ENCODE measurements at places on chromosomes 5 and 9.

DNA sequence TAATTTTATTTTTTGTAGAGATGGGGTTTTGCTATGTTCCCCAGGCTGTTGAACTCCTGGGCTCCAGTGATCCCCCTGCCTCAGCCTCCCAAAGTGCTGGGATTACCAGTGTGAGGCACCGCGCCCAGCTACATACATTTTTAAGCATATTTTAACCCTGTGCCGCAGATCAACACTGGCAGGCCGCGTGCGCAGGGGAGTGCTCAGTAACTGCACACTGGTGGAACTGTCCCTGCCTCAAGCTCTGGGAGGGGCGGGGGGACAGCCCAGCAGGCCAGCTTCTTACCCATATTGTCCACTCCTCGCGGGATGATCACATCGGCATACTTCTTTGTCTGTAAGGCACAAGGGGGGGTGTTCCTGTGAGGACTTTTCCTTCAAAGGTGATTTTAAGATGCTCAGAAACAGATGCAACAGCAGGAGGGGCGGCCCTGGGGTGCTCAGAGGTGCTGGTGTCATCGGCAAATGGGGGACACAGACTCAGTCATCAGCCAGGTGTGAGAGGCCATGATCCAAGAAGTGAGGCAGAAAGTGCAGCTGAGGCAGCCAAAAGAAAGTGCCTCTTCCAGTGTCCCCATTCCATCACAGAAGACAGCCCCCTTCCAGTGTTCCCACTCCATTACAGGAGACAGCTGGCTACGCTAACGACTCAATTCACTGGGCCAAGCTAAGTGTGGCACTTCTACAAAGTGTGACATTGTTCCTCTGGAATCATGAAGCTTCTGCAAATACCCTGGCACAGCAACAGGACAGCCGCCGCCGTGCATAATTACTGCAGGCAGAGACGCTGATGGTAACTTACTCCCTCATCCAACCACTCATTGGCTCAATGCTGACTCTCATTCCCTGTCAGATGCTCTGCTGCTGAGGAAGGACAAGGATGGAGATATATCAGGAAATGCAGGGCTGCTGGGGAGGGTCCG lies 5.2 kb downstream of the UCK1 start:
- no peak for DNase-seq

GRCh38 chr9:34989946-34990635 lies 546 bp downstream of the DNAJB5 start:
- no peak for DNase-seq

- DNase-seq = no peak
Measured at GRCh38 chr5:79961716-79962574, 29.1 kb downstream of the MTX3 start.

DNA sequence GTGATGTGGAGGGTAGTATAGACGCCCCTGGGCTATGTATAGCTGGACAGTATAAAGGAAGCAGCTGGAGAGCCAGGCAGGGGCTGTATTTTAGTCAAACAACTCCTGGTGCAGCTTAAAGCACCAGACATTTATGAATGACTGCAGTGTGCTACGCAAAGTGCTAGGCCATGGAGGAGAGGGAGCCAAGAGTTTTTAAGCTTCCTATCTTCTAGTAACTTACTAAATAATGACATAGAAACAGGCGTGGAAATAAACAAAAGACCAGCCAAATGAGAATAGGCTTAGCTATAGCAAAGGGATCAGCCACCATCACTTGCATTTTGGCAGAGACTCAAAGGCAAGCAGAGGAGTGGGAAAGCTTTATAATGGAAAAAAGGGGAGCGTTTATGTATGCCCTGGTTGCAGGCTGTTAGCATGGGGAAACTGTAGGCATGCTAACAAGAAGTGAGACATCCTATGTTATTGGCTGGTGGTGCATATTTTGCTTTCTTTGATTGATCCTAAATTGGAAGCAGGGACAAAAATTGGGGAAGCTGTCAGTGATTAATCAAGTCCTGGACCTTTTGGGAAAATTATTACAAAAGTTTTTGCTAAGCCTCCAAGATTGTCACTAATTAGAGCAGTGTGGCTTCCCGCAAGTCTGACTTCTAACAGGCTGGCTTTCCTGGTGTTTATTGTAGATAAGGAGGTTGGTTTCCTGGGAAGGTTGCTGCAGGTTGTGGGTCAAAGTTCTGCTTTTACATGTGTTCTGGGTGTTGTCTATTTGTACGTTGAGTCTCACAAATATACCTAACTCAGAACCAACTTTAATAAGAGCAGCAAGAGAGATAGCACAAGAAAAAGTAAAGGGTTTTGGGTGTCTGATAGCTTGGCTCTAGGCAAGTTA lies 46.6 kb downstream of the RAB3C start:
- DNase-seq = no peak

GRCh38 chr9:116420993-116421538 lies 266.0 kb upstream of the TRIM32 start:
- DNase-seq = no peak

- DNase-seq = no peak
Measured at GRCh38 chr9:114050226-114050568, 27.9 kb downstream of the AMBP start.

DNA sequence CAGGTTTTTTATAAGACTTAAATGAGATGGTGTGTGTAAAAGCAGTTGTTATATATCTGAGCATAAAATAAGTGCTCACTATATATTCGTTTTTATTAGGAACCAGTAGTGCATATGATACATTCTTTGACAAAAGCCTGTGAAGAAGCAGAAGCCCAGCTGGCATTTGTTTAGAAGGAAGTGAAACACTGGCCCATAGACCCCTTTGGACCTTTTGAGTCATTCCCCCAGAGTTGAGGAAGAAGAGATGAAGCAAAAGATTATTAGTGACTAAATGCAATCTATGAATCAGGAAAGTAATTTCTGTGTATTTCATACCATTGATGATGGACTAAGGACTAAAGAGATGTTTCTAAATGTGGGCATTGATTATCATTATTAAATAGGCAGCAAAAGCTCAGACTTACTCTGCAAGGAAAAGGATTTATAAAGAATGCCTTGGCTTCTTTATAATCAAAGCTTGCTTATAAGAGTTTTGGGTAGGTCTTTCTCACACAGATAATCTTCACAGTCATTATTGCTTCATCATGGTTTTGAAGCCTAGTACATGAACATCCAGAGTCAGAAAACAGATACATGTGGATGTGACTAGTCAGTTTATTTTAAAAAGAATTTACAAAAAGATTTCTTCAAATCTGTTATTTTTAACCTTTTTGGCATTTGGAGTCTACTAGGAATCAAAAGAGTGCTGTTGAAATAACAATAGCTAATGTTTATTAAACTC lies 16.9 kb upstream of the FER start:
- DNase-seq = no peak

DNA sequence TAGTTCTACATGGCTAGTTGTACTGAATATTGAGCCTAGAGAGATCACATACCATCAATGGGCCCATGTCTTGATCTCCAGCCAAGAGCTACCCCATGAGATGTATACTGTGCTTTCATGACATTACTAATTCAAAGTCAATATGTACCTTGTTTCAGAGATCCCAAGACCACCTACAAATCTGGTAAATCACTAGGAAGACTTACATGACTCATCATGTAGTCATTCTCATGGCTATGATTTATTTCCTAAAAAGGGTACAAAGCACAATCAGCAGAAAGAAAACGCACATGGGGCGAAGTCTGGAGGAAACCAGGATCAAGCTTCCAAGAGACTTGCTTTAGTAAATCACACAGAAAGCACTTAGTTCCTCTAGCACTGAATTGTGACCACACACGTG lies 103.0 kb downstream of the PCSK5 start:
- DNase-seq = no peak

DNA sequence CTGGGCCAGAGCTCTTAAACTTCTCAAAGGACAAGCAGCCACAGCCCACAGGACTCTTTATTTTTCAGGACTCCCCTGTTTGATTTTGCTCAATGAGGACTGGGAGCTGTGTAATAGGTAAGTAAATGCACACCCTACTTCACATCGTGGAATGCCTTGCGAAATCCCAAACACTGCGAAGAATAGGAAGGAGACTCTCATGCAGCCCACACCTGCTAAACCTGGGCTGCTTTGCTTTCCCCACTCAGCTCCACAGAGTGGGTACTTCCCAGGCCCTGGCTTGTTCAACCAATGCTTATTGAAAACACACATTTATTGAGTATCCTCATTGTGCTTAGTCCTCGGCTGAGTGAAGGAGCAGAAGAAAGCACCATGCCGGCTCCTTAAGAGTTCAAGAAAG lies 103.3 kb upstream of the FSTL4 start:
- DNase-seq = no peak

GRCh38 chr9:91159664-91160121 lies 202.0 kb downstream of the AUH start:
- DNase-seq = no peak

GRCh38 chr9:129464972-129465833 lies 155.7 kb downstream of the C9orf50 start:
- no peak for DNase-seq

- DNase-seq = no peak
Measured at GRCh38 chr9:27086818-27087680, 22.0 kb upstream of the TEK start.

DNA sequence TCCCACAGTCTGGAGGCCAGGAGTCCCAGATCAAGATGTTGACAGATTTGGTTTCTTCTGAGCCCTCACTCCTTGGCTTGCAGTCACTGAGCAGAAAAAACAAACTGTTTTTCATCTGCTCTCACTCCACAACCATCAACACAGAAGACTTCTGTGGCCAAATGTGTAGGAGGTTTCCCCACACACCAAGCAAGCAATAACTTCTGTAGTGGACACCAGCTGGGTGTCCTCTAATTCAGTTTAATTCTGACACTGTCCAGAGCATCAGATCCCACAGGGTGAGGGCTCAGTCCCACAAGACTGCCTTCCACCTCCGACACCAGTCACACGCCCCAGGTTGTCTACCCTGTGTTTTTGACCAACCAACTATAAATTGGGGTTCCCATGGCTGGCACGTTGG lies 209.9 kb downstream of the AOPEP start:
- no peak for DNase-seq

DNA sequence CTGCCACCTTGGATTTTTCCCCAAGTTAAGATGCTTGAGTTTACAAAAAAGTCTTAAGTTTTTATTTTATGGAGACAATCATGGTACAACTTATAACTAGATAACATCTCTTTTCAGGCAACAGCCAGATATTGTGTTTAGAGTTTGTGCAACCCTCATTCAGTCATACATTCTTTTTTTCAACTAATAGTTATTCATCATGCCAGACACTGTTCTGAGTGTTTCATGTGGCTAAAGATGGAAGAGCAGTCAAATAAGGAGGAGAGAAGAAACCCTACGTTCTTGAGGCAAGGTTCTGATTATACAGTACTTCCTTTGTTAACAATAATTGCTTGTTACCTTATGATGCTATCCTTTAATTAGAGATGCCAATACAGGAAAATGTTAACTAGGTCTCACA lies 42.1 kb upstream of the ZNF462 start:
- no peak for DNase-seq

GRCh38 chr9:134004131-134004873 lies 12.2 kb upstream of the VAV2 start:
- no peak for DNase-seq

- no peak for DNase-seq
Measured at GRCh38 chr5:42851481-42851880, 39.8 kb upstream of the SELENOP start.

GRCh38 chr5:170466988-170467707 lies 36.7 kb upstream of the KCNIP1 start:
- no peak for DNase-seq

- no peak for DNase-seq
Measured at GRCh38 chr9:133168432-133168831, 4.7 kb upstream of the GBGT1 start.

GRCh38 chr5:66870708-66871107 lies 274.5 kb downstream of the MAST4 start:
- no peak for DNase-seq

DNA sequence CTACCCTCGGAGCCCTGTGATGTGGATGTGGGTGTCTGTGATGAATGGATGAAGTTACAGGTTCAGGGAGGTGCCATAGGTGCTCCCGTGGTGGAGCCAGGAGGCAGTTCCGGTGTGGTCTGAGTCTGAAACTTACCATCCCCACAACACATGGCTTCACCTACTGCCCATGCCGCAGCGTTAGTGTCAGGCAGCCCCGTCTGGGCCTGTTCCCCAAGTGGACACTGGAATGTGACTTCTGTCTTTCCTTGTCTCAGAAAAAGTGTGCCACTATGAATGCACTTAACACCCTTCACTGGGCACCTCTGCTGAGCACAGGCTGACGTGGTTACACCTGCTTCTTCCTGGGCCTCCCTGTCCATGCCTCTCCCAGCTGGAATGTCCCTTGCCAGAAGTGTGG lies 8.6 kb downstream of the ANKRD33B start:
- DNase-seq = no peak

GRCh38 chr9:120375316-120375715 lies 204.7 kb downstream of the CDK5RAP2 start:
- DNase-seq = no peak

DNA sequence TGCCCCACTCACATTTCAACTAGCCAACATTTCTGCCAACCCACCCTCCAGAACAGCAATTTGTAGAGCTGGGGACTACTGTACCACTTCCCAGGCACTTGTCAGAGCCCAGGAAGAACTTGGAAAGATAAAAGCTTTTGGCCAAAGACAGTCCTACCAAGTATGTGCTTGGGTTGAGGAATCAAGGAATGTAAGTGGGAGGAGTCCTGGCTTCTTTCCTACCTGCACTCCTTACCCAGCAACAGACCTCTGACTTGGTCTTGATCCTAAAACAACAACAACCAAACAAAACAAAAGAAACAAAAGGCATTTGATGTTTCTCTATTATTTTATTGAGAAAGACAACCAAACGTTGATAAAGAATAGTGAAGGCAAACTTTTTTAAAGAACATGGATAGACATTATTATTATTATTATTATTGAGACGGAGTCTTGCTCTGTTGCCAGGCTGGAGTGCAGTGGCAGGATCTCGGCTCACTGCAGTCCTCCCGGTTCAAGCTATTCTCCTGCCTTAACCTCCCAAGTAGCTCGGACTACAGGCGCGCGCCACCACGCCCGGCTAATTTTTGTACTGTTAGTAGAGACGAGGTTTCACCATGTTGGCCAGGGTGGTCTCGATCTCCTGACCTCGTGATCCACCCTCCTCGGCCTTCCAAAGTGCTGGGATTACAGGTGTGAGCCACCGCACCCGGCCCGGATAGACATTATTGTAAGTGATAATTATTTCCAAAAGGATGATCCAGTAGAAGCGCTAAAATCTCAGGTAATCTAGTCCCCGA lies 33.5 kb downstream of the ANXA2R start:
- no peak for DNase-seq

GRCh38 chr5:169527863-169528262 lies 55.7 kb upstream of the SPDL1 start:
- no peak for DNase-seq

GRCh38 chr5:16561660-16562059 lies 55.1 kb downstream of the RETREG1 start:
- no peak for DNase-seq

GRCh38 chr5:58937031-58937681 lies 354.3 kb downstream of the RAB3C start:
- DNase-seq = no peak

DNA sequence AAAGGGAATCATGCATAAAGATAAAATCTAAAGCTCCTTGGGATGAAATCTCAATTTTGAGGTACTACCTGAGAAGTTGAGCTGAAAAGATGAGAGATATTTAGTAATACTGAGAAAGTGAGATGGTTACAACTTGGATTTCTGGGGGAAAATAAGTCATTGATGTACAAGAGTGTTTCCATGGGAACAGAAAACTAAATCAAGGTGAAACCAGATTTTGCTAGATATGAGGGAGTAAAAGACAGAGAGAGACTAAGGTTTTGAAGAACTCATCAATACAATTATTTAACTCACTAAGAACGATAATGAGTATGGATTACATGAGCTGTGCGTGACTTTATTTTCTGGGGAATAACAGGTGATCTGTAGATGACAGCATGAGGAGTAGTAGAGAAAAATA lies 10.2 kb upstream of the ST8SIA4 start:
- no peak for DNase-seq

GRCh38 chr5:32932241-32932935 lies 221.3 kb downstream of the NPR3 start:
- no peak for DNase-seq

All from CD8-positive, alpha-beta T cell (primary cell).